Esophagus squamous epithelium (tissue), 5 donors: ENCODE measurements at places on chromosomes 3 and 15.

GRCh38 chr3:130456540-130456939 is 60.4 kb upstream of the COL6A6 start:
- no peak for DNase-seq

GRCh38 chr15:31004220-31004733 is 12.8 kb upstream of the MTMR10 start:
- DNase-seq: no peak

- no peak for DNase-seq
Observed at GRCh38 chr3:474828-475227, 278.3 kb downstream of the CHL1 start.

DNA sequence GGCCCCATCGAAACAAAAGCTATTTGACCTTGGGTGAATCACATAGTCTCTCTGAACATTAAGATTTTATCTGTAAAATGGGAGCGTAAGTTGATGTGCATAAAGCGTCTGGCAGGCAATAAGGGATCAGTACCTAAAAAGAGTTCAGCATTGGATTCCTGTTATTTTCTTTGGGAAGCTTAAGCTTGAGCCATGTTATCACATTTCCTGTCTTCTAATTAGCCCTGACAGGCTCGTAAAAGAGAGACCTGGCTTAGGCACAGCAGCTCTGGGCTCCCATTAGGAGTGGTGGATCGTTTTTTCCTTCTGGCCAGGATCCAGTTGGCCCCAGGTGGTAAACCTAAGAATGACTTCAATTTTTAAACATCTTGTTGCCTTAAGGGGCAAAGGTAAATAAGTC is 26.0 kb upstream of the CA12 start:
- DNase-seq: no peak

GRCh38 chr15:101067660-101068522 is 148.7 kb downstream of the LRRK1 start:
- no peak for DNase-seq

- no peak for DNase-seq
Observed at GRCh38 chr3:94481226-94481898, 418.5 kb downstream of the NSUN3 start.
